ENCODE measurements at places on chromosomes 6 and 20.

DNA sequence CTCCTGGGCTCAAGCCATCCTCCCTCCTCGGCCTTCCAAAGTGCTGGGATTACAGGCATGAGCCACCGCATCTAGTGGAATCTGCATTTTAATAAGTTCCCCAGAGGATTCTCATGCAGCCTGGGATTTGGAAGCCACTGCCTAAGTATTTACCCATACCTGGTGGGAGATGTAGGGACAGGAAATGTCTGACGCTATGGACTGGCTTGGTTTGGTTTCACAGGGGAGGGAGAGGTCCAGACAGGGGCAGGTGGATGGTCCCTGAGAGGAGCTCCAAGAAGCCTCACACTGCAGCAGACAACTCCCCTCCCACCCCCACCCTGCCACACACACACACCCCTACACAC lies 4.4 kb downstream of the VSTM2L start:
- no peak for DNase-seq

DNA sequence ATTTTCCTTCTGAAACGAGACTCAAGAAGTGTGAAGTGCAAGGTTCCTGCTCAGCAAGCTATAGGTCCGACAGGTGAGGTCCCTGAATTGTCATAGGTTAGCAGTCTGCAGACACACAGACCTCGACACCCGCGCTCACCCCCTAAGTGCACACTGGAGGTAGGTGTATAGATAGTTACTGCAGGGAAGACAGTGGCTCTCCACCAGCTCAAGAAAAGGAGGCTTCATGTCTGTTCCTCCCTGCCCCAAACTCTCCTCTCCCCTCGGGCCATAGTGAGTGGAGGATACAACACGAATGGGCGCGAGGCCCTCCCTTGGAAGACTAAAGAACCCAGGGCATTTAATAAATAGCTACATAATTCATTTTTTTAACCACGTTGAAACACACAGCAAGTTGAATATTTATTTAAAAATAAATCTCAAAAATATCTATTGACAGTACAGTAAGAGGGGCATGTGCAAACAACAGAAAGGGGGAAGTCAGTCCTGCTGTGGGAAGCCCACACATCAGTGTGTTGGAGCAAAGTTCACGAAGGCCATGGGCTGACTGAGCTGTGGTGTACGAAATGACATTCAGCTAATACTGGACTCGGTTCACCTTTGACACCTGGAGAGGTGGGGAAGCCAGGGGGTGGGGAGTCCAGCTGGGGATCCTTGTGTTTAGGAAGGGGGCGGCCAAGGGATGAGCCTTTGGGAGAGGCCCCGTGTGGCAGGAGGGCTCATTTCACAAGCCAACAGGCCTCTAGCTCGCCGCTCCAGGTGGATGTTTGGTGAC lies 10.7 kb downstream of the SPATA2 start:
- DNase-seq: no peak

DNA sequence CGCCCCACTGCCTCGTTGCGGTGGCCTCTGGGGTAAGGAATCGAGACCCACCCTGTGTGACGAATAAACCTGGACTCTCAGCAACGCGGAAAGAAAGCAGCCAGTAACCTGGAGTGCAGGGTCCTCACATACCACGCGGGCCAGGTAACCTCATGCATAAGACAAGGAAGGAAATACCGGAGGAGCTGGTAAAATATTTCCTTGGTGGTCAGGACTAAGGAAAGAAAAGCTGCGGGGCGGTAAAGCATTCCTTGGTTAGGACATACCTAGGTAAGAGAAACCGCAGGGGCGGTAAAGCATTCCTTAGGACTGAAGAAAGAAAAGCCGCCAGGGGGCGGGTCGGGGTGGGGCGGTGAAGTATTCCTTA lies 80.7 kb downstream of the SYTL3 start:
- DNase-seq: no peak

DNA sequence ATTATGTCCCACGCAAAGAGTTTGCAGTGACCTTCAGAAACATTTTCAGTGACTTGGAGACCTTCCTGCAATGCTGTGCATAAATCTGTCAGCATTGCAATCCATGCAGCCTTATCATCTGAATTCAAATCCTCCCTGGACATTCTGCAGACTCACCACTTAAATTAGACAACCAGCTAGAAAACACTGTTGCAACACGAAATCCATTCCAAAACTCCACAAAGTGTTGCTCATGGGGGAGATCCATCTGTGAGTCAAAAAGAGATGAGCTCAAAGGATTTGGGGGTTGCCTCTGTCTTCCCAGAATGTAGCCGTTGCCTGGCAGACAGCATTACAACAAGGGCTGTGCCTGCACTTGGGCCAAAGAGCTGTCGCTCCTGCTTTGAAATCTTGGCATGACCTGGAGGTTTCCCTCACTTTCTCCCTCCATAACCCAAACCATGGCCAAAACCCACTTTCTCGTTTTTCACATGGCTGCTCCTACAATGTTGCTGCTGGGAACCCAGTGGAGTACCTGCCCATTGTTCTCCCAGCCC lies 163.5 kb upstream of the CDYL start:
- no peak for DNase-seq

DNA sequence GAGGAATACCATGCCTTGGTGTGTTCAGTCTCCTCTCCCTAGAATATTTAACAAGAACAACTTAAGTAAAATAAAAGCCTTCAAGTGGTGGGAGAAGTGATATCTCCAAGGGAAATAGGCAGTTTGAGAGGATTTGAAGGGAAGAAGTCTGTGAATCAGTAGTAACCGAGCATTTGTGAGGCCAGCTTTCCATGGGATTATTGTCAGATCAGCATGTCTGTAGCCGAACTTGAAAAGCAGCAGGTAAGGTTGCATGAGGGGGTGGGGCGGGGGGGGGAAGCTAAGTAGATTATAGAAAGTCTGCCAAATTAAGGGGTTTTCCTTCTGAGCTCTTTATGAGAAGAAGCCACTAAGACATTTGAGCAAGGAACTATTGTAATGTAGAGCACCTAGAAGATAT lies 92.6 kb downstream of the GRIK2 start:
- DNase-seq: no peak

- DNase-seq: no peak
These were observed 101.2 kb downstream of the HDGFL1 start for GRCh38 chr6:22670605-22671004.

DNA sequence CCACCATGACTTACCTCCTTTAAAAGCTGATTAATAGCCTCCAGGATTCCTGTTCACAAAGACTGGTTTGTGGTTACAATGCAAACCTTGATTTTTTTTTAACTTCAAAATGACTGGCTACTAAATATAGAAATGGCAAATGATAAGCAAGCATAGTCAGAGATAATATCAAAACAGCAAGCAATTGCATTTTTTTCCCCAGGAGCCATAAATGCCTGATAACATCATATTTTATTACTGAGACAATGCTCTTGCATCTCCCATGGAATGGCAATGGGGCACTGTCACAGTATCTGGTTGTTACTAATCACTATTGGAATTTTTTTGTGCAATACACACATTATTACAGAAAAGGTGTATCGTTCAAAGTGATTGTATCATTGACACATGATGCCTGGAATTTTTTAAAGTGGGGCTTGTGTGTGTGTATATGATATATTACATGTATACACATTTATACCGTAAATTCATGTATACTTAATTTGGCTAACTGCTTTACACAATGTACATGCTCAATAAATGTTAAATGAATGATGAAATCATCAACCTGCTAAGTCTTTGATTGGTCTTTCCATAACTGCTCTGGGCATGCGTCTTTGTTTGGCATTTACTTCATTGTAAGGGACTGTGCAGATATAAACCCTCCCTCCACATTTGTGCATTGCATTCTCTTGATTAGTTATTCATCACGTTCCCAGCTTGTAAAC lies 980 bp upstream of the SALL4 start:
- DNase-seq: no peak

DNA sequence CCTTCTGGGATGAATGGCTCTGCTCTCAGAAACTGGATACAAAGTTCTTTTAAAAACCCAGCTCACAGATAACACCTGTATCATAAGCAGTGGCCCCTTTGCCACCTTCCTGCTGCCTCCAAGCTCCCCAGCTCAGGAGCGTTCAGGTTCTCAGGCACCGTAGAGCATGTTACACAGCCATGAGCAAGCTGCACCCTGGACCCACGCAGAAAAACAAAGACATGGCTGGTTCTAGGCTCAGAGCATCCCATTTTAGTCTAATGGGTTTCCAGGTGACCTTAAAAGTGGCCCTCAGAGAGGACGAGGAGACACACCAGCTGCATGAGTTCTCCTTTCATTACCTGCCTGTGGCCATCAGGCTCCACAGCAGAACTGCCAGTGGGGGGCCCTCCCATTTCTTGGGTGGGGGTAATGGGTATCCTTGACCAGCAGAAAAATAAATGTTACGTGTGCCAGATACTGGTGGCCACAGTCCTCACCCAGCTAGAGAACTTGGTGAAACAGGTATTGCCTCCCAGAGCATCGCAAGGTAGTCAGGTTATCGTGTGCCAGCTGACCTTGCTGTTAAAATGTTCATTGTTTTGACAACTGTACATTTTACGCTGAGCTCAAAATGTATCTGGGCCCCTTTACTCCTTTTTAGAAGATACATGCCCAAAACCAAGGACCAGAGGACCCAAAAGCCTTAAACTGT lies 7.5 kb downstream of the PSMA7 start:
- DNase-seq: no peak

- DNase-seq: peak; percentile 47
These were observed 4.9 kb upstream of the DEK start for GRCh38 chr6:18269253-18269652.

GRCh38 chr6:159378411-159379328 lies 209.5 kb downstream of the FNDC1 start:
- DNase-seq: peak; percentile 66

- DNase-seq: no peak
These were observed 1113.1 kb upstream of the CITED2 start for GRCh38 chr6:140487586-140487985.

DNA sequence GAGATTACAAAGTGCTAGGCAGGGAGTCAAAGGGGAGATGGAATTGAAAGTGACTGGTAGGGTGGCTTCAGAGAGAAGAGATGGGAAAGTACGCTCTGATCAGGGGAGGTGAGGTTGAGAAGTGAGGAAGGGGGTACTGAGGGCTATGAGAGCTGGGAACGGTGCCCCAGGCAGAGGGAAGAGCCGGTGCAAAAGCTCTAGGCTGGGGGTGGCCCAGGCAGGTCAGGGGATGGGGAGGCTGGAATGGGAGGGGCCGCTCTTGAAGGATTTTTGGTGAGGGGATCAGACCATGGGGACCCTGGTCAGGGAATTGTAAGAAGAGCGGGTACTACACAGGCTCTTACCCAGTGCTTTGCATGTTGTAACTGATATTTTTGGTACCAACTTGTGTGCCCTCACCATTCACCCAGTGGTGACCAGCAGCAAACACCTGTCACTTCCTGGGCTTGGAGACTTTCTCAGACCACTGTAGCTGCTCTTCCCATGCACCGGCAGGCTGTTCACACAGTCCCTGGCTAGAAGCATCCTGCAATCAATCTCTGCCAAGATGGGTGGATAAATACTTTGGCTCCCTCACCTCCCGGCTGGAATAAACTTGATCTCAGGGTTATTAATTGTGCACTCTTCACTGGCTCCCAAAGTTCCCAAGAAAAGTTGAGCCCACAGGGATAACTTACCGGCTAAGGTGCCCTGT lies 24.0 kb downstream of the PCK1 start:
- DNase-seq: no peak

DNA sequence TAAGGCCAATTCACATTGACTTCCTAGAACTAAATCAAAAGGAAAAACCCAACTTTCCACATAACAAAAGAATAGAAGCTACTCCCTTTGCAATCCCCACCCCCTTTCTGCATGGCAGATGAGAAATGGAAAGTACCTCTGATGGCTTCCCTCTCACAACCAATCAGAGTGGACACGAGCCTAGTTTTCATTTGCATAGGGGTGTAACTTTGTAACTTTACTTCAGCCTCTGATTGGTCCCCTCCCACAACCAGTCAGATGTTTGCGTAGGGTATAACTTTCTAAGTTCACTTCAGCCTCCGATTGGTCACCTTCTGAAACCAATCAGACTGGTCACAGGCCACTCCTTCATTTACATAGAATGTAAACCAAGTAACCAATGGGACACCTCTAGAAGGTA lies 328.5 kb downstream of the CDH26 start:
- no peak for DNase-seq

DNA sequence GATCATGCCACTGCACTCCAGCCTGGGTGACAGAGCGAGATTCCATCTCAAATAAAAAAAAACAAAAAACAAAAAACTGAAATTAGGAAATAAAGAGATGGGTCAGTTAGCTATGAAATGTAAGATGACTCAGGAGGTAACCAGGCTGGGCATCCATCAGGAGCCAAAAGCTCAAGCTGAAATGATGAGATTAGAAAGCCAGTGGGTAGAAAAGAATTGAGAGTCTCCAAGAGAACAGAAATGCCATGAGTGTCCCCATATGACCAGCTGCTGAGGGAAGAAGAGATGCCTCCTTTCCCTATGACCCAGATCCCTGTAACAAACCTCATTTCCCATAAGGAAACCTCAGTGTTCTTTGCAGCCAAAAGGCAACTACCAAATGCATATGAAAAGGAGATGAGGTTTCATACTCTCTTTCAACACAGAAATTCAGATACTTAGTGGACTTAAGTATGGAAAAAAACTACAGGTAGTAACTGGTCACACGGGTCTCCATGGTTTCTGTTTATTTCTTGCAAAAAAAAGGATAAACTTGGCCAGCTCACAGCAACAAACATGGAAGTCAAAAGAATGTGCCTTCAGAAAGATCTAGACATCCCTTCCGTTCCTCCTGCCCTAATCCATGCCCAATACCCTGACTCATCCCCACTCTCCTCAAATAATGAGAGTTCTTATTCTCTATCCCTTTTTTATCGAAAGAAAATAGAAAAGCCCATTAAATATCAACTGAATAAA lies 8.1 kb downstream of the ARHGAP18 start:
- no peak for DNase-seq

- DNase-seq: no peak
These were observed 4.4 kb upstream of the PLCB1 start for GRCh38 chr20:8127553-8128255.

DNA sequence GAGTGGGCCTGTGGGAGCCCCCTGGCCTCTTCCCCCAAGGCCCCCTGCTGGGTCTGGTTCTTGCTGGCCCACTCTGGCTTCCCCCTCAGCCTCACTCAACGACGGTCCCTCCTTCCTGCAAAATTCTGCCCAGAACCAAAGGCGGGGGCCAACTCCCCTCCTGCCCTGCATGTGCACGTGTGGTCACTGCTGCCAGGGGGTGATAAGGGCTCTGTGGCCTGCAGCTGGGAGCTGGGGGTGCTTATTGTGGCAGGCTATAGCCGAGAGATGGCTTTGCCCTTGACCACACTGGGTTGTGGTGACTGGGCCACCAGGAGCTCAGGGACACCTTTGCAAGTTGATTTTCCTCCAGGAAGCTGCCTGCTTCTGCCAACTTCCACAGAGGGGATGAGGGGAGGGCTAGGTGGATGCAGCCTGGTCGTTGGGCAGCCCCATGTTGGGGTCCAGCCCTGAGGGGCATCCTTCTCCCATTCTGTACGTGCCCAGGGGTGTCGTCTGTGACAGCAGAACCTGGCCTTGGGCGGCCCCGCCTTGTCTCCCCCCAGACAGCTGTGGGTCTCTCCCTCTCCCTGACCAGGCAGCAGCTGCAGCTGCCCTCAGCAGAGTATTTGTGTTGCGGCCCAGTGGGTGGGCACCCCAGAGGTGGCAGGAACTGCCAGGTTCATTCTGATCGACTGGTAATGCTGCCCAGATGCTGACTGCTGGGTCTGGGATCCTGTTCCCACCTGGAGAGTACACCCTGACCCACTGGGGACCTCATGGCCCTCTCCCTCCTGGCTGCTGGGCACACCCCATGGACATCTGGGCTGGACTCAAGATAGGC lies 5.6 kb downstream of the TCEA2 start:
- DNase-seq: no peak

All from muscle of back (tissue), 13 donors.